Testis (tissue), 5 donors: ENCODE measurements at places on chromosomes 2 and 18.
A peak's percentile ranks its signal among the peaks of the same experiment; 100 is the strongest.

GRCh38 chr2:239514754-239515530, 114.1 kb upstream of the HDAC4 start:
- no peak for DNase-seq

DNA sequence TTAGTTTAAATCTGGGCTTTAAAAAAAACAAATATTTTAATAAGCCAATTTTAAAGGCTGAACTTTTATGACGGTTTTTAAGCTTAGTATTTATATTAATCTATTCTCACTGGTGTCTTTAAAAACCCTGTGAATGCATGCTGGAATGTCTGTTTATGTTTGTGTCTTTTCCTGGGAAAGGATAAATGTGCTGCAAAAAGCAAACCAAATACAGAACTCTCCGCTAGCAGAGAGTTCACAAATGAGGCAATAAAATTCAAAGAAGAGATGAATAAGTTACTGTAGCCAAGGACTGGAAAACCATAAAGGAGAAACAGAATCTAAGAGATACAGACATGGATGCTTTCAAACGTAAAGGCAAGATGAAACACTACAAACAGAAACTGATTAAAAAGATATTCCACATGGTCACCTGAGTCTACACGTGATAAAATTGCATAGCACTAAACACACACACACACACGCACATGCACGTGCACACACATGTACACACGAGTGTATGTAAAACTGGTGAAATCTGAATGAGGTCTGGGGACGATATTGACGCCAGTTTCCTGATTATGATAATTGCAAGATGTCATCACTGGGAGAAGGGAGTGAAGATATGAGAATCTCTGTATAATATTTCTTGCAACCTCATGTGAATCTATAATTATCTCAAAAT, 4.5 kb downstream of the TWIST2 start:
- no peak for DNase-seq

DNA sequence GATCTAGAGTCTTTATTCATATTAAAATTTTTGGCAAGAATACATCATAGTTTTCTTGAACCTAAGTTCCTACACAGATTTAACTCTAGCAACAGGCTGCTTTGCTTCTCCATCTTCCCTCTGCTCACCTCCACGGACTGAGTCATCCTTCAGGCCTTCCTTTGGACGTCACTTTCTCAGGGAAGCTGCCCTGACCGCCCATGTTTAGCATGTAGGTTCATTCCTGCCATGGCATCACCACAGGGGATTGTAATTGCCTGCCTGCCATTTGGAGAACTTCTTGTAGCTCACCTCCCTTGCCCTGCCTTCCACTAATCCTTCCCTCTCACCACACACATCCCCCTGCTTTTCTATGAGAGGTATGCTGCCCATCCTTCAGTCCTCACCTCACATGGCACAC, 43.9 kb upstream of the B3GNT2 start:
- no peak for DNase-seq

- DNase-seq: no peak
These were observed 9.7 kb downstream of the OXER1 start for GRCh38 chr2:42754021-42754775.

DNA sequence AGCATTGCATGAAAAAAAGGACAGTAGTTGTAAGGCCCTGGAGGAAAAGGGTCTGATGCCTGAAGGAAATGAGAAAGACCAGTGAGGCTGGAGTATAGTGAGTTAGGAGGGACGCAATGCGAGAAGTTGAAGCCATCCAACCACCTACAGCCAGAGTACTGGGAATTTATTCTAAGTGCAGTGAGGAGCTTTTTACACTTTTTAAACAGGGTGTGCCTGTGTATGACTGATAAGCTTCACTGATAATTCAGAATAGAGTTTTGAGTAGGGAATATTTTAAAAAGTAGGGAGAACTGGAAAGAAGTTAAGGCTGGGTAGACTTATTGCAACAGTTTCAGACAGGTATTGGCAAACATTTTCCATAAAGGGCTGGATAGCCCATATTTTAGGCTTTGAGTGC, 35.9 kb upstream of the CCDC85A start:
- no peak for DNase-seq

DNA sequence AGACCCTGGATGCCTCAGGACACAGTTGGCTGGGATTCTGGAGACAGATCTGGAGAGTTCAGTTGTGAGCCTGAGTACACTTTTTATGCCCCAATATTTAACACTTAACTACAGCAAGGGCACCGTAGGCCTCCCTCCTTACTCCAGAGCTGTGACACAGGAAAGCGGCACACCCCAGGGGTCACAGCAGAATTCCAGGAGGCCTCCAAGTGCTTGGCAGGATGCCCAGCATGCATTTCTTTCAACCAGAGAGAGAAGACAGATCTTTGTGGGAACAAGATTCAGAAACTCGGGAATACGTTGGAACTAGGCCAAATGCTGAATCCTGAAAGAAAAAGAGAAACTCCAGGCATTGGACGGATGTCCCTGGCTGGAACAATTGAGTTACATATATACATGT, 199.2 kb upstream of the NT5C1B start:
- no peak for DNase-seq

DNA sequence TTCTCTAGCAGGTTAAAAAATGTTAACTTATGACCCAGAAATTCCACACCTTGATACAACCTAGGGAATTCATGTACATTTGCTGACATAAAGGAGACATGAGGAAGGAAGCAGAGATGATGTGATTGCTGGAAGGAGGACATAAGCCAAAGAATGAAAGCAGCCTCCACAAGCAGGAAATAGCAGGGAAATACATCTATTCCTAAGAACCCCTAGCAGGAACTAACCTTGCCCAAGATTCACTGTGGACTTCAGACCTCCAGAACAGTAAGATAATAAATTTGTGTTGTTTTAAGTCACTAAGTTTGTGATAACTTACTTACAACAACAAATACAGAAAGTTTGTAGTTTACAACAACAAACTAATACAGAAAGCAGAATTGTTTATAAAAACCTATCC, 4.6 kb upstream of the DSG4 start:
- DNase-seq: no peak

GRCh38 chr18:39325973-39326372, 1760.4 kb upstream of the CELF4 start:
- no peak for DNase-seq

- DNase-seq: no peak
These were observed 66.6 kb upstream of the ODC1 start for GRCh38 chr2:10514743-10515142.

- DNase-seq: no peak
These were observed 37.8 kb upstream of the FZD5 start for GRCh38 chr2:207807516-207807915.

DNA sequence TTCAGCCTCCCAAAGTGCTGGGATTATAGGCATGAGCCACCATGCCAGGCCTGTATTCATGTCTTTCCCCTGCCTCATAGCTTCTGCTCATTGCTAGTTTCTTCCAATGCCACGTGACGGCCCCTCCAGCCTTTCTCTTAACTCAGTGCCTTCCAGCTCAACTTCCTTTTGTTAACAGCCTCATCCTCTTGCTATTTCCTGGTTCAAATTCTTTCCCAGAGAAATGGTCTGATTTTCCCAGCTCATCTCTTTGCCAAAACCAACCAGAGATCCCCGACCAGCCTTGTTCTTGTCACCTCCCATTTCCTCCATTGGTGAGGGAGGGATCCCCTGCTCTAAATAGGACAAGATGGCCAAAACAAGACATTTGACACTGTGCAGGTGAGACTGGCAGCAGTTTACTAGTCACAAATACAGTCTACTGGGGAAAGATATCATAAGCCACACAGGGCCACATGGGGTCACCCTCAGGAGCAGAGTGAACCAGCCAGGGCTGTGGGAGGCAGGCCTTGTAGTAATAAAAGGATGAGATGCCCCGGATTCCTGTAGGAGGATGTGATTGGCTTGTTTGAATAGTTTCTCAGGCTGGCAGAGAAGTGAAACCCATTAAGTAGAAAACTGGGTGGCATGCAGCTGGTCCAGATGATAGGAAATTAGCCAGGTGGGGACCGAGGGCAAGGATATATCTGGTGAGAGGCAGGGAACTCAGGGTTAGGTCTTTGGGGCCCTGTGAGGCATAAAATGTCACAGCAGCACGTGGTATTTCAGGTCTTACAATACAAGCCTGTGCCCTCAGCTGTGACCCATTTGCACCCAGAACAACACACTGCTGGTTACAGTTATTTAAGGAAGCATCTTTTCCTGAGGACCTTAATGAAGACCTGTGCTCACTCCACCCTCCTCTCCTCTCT, 6.4 kb downstream of the CD207 start:
- DNase-seq: no peak

DNA sequence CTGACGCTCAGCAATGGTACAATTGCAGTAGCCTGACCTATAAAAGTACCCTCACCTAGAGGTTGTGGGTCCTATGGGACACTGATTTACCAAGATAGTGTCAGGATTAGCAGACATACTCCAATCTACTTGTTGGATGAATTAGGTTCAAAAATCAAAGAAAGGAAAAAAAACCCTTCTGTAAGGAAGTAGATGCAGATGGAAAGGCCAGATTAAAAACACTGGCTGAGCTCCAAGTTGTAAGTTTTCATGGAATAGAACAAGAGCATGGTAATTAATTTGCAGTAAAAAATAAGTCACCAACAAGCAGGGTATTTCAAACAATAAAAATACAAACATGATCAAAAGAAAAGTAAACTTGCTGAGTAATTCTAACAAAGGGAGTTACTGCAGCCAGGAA, 26.4 kb downstream of the IDH1 start:
- DNase-seq: no peak

GRCh38 chr18:66150650-66151049, 399.8 kb downstream of the CDH7 start:
- DNase-seq: no peak

DNA sequence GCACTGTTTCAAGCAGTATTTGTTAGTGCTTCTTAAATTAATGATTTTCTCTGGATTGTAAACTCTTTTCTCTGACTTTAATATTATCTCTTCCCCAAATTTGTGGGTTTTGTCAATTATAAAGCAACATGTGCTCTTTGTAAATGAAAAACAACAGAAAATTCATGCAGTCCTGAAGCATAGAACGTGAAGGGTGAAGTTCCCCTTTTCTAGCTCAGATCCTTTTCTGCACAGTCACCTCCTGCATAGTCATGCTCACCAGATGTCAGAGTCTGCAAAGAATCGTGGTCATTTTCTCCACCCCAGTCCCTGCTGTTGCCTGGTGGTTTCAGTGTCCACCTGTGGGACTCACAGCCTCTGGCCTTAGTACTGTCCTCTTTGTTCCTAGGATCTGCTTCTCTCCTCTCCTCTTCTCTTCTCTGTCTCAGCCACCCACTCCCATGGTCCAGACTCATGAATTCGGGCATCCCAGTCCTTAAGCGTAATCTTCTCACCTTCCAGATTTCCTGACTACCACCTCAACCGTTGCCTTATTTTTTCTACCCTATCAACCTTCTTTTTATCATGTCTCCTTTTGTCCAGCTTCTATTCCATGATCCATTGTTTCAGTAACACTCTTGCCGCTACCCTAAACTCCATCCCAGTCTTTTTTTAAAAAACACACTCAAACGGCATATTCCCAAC, 229.1 kb downstream of the RTP5 start:
- DNase-seq: no peak

DNA sequence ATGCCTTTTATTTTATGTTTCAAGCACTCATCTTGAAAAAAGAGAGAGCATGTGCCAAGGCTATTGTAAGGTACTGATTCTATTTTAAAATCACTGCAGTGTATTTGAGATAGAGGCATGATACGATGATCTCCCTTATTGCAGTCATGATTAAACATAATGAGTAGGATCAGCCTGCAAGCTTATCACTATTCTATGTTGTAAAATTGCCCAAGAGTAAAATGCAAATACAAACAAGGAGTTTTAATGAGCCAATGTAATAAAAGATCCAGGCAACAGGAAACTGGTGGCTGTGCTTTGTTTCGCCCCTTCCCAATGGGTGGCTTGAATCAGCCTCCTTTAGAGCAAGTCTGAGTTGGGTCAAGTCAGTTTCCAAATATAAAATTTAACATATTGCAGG, 116.4 kb upstream of the RBMS1 start:
- no peak for DNase-seq

DNA sequence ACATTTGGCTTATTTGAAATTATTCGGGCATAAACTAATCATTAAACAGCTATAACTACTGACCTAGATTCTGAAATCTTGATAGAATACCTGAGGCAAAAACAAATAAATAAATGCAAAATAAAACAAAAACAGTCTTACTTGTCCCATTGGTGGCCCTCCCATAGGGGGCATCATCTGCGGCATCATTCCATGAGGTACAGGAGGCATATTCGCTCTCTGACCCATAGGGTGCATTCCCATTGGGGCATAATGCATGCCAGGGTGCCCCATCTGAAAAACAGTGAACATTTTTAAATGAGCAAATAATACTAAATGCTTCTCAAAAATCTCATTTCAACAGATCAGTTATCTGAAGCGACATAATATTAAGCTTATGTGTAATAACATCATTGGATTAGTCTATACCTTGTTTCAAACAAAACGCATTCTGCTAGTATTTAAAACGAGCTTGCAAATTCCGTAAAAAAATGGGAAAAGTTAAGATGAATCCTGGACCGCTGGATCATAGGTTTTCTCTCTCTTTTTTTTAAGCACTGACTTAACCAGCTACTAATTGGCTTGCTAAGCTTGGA, 1.3 kb downstream of the PRPF40A start:
- no peak for DNase-seq

DNA sequence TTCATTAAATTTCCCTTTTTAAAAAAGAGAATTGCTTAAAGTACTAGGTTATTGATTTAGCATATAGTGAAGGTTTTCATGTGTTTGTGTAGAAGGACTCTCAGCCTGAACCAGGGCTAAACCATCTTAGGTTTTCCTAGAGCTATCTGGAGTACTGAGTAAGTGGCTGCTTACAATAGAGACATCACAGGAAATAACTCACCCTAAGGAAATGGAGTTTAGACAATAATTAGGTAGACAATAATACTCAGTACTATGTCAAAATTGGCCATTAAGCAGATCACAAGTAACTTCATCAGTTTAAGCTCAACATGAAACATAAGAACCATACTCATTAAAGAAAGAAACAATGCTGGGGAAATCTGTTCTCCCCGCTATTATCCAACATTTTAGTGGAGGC, 240.0 kb downstream of the RND3 start:
- DNase-seq: no peak

- no peak for DNase-seq
These were observed 111.8 kb upstream of the PPP1CB start for GRCh38 chr2:28639836-28640235.

GRCh38 chr2:31354837-31355236, 59.7 kb downstream of the XDH start:
- no peak for DNase-seq

DNA sequence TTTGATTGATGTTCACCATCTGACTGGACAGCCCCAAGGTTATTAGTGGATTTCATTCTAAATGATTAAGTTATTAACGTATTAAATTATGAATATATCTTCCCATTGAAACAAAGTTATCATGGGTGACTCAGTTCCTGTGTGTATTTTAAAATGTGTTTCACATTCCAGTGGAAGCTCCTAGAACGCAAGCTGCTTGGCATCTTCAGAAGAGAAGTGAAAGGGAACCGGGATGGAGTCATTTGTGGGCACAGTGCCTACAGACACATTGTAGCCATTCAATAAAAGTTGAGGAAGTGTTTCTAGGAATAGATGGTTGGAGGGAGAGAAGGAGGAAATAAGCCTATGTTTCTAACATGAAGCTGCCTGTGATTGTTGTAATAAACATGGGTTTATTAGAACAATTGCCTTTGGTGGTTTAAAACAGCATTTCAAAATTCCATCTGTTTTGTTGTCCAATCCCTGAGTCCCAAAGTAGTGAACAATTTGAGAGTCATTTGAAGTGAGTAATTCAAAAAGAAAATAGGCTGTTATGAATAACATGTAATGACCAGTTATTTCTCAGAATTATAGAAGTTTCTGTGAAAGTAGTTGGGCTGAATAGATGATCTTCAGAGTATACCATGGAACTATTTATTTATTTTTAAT, 143.5 kb downstream of the PKP4 start:
- peak; percentile 54 for DNase-seq
